ENCODE measurements at places on chromosomes 2 and 18.

- DNase-seq: no peak
Observed at GRCh38 chr2:168738062-168738461, 64.4 kb upstream of the NOSTRIN start.

- DNase-seq: no peak
Observed at GRCh38 chr2:43224571-43225092, 1.8 kb downstream of the ZFP36L2 start.

DNA sequence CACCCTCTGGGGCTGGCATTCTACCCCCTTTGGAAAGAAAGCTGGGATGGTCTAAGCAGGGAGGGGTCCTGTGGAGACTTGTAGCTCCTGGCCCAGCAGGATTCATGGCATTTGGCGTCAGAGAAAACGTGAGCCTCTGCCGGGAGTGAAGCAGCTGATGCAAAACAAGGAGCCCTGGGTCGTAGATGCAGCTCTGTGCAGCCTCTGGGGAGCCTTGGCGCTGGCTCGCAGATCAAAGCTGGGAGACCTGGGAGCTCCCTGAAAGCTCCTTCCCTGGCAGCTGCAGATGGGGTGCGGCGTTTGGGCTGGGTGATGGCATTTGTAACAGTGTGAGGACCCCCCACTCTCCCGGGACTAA is 148.3 kb downstream of the KLHL29 start:
- DNase-seq: no peak

GRCh38 chr2:148048475-148049221 is 27.8 kb downstream of the MBD5 start:
- no peak for DNase-seq

DNA sequence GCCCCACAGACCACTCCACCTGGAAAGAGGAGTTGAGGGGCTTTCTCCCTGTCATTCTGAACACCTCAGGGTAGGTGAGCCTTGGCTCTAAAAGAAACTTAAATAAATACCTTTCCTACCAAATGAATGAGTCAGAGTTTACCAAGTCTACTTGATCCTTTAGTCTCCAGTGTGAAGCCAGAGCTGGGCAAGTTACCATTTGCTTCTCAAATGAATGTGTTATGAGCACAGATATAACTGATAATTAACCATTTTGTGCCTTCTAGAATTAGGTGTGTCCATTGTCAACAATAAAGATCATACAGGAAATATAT is 347.7 kb downstream of the KIAA1328 start:
- DNase-seq: no peak

All from right forelimb (tissue), 1 donor.